ENCODE measurements at places on chromosomes 4 and X.

- no peak for DNase-seq
Observed at GRCh38 chrX:670645-671044, 40.1 kb downstream of the SHOX start.

DNA sequence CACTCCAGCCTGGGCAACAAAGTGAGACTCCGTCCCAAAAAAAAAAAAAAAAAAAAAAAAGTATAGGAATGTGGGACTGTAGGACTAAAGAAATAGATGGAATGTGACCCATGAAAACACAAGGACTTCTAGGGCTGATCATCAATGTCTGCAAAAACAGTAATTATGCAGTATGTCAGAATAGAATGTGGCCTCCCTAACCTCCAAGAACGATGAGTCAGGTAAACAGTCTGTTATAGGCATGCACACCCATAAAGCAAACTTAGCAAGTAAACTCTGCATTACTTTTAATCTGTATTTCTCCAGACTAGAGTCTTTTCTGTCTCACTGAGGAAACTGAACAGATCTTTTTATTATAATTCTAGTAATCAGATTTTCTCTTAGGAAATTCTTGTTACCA lies 233.4 kb downstream of the HNRNPD start:
- no peak for DNase-seq

DNA sequence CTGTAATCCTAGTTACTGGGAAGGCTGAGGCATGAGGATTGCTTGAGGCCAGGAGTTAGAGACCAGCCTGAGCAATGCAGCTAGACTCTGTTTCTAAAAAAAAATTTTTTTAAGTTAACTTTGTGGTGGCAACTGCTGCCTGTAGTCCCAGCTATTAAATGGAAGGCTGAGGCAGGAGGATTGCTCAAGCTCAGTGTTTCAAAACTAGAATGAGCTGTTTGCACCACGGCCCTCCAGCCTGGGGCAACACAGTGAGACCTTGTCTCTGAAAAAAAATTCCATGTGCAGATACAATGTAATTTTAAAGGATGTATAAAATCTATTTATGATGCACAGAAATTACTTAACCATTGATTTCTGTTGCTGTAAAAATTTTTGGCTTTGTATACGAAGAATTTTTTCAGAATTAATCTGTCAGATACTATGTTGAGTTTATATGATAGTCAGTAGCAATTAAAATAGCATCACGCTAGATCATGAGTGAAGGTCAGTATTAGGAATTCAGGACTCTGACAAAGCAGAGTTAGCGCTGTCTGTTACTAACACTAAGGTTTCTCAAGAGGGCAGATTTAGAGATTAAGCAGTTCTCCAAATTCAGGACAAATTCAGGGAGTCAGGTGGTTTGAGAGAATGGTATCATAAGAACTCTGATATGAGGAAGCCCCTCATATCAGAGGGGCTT lies 8.3 kb upstream of the AGA start:
- DNase-seq, result no peak

- no peak for DNase-seq
Observed at GRCh38 chr4:26731351-26732035, 129.1 kb upstream of the STIM2 start.

- no peak for DNase-seq
Observed at GRCh38 chr4:69470561-69470960, 25.1 kb downstream of the UGT2B4 start.

GRCh38 chr4:42654631-42655268 lies 2.2 kb downstream of the ATP8A1 start:
- DNase-seq, result no peak

Data from stimulated activated CD4-positive, alpha-beta T cell treated with anti-CD3 and anti-CD28 coated beads, TNF-alpha, amount 100 ng/mL, for 1 hour (primary cell).